ENCODE measurements at places on chromosomes 2 and 18.

DNA sequence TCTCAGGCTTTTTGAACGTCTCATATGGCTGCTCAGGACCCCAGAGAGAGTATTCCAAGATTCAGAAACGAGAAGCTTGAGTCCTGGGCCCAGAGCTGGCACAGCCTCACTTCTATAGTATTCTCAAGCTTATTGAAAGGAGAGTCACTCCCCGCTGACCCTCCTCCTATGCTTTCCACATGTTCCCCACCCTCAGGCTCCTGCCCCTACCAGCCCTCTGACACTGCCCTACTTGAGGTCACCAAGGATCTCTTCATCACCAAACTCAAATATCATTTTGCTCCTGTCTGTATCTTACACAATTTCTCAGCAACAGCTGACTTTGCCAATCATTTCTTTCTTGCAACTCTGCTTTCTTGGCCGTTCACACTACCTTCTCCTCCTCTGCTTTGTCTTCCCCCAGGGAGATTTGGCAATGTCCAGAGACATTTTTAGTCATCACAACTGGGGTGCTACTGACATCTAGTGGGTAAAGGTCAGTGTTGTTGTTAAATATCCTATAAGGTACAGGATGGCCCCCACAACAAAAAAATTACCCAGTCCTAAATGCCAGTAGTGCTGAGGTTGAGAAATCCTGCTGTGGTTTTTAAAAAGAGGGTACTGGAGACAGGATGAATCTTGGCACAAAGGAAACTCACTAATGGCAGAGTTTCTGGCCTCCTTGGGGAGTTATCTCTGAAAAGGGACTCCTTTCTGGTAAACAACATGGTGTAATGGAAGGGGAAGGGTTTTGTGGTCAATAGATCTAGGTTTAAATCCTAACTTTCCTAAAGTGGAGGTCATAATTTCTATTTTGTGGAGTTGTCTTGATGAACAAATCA, 26.9 kb upstream of the INSIG2 start:
- no peak for DNase-seq

DNA sequence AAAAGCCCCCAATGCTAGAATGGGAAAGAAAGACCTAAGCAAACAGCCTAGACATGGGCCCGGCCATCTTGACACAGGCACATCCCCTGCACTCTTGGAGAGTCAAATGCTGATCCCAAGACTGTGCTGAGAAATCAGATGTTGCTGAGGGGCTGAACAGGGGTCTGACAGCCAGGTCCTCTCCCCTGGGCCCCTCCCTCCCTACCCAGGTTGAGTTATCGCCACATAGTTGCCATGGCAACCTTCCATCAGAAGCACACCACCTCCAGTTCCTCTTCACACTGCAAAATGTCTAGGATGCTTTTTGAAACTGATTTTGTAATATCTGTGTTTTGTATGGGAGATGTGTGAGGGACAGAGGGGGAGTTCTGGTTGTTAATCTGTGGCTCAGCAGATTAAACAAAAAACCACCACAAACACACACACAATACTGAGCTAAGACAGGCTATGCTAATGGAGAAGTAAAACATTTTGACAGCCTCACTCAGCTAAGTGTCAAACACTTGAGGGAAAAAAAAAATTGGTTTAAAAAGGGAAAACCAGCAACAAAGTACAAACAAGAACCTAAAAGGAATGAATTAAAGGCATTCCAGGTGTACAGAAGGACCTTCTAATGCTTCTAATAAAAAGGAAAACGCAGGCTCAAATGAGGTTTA, 88.2 kb downstream of the TMEM163 start:
- DNase-seq, result no peak

DNA sequence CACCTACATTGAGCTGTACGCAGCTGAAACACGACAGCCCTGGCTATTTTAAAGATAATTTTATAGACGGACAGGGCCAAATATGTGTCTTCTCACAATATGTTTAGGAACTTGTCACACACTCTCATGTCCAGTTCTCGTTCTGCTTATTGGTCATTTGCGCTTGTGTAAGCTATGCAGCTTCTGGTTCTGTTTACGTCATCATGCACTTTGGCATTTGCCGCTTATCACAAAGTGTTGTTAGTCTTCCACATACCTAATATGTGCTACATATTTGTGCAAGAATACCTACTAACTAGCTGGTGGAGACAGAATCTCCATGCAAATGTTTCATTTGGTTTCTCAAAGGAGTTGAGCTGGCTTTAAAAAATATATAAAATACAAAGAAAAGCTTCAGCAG, 7.5 kb upstream of the ZNF516 start:
- no peak for DNase-seq

DNA sequence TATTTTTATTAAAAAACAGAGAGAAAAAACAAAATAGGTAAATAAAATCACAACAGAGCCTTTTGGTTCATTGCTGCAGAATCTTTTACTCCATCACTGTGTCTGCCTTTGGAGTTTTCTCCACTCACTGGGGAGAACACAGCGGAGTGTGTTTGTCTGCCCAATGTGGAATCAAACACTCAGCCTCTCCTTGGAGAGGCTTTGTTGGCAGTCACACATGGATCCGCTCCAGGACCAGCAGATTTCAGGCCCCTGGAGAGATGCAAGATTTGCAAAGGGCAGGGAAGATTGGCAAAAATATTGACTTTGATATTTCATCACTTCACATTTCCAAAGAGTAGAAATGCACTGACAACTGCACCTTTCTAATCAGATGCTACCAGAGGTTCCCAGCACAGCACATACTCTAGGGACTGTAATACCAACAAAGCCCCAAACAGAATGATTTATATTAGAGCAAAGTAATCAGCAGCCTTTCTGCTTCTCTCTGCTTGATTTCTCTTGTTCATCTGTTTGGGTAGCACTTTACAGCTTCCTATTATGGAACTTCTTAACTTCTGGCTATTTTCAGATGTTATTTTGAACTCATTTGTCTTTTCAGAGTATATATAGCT, 1898.8 kb upstream of the PIK3C3 start:
- DNase-seq, result no peak

GRCh38 chr2:60007671-60008070, 545.8 kb downstream of the BCL11A start:
- DNase-seq, result no peak

DNA sequence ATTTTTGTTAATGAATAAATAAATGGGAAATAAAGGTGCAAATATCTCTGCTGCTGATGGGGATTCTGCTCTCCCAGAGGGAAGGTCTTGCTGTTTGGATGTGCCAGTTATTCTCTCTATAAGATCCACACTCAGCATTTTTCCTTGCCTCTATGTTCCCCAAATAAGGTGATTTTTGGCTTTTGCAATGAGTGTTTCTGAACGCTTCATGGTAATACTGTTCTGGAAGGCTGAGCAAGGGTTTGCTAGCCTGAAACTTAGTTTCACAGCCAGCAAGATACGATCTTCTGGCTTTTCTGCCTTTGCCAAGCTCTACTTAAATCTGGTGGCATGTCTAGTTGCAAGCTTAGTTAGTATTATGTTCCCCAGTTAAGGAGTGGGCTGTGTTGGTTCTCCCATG, 114.6 kb downstream of the LPIN1 start:
- no peak for DNase-seq

GRCh38 chr2:42575458-42576064, 7.1 kb downstream of the MTA3 start:
- DNase-seq, result no peak

DNA sequence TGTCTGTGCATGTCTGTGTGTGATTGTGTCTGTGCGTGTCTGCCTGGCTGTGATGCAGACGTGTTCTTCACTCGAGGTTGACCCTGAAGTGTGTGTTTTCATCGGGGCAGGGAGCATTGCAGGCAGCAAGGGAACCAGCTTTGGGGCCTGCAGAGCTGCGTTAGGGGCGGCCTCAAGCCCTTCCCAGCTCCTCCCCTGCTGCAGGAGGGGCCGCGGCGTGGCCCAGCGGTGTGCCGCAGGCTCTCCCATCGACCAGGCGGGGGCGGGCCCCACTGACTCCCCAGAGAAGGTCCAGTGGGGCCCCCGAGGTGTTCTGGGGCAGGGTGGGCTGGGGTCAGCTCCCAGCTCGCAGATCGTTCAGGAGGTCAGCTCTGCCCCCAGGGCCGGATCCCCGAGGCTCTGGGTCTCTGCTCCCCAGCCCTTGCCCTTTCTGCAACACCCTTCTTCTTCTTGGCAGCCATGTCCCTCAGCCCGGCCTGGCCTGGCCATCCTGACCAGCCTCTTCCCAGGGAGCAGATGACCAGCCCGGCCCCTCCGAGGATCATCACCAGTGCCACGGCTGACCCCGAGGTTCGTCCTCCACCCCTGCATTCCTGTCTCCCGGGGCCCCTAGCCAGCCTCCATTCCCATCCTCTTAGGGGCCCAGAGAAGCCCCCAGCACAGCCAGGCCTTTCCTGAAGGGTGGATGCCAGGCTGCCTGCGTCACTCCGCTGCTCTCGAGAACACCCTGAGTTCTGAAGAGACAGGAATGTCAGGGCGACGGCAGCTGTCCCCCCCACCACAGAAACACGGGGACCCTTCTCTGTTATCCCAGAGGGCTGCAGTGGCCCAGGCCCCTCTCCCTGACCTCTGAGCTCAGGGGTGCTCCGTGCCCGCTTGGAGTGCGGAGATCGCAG, 11.1 kb upstream of the KLHL30 start:
- DNase-seq, result peak; percentile 16

DNA sequence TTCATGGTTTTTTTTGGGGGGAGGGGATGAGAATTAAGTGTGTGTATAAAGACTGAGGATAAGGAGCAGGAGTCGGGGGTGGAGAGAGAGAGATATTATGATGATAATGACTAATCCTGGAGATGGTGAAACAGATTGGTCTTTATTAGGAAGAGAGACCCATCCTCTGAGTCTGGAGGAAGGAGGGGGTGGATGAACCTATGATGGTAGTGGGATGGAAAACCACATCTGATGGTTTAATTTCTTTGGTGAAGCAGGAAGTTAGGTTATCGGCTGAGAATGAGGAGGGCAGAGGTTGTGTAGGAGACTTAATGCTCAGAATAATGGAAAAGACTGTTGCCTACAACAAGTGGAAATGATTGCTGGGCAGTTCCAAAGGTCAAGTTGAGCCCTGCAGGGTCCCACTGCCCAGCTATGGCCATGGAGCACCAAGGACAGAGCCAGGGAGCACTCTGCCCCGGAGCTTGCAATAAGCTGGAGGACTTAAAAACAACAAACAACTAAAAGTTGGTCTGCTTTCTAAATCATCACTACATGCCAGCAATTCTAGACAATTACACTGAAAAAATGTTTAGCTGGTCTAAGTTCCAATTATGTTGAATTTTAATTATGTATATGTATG, 7.9 kb downstream of the SLC16A14 start:
- DNase-seq, result no peak
